Right ventricle myocardium superior (tissue), 1 donor: ENCODE measurements at places on chromosomes 12 and 14.

DNA sequence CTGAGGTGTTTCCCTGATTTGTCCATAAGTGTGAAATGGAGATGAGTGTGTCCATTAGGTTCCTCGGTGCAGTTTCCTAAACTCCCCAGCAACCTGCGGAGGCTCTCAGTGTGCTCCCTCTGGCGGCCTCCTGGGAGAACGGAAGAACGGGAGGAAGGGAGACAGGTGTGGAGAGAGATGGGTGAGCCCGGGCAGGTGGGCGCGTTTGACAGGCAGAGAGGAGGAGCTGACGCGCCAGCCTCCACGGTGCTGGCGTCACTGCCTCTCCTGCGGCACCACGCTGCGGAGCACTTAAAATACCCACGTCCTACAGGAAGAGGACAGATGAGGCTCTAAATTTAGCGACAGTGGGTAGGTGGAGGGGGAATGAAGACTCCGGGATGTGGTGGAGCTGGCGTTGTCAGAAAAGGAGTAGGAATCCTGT lies 26.8 kb upstream of the PEX5 start:
- DNase-seq: no peak

- no peak for DNase-seq
Measured at GRCh38 chr12:105047308-105047707, 37.0 kb downstream of the ALDH1L2 start.

- DNase-seq: no peak
Measured at GRCh38 chr14:100345711-100346110, 22.6 kb downstream of the SLC25A47 start.

- no peak for DNase-seq
Measured at GRCh38 chr12:46749322-46749721, 76.5 kb downstream of the SLC38A4 start.

DNA sequence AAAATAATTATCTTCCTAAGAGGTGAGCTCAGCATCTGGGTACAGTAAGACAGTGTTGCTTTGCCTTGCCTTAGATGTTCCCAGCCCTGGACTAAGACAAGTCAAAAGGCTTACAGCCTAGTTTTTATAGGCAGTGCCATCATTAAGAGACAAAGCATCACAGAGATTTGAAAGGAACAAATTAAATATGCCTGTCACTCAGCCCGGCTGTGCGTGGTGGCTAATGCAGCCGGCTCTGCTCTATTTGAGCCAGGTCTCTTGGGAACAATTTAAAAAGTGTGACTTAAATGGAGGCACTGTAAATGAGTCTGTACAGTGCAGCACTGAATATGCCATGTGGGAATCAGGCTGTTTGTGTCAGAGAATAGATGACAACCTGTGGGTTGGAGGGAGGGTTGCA lies 1687.4 kb upstream of the FLRT2 start:
- no peak for DNase-seq

- peak; percentile 42 for DNase-seq
Measured at GRCh38 chr14:106694638-106695393, 1168.4 kb downstream of the TMEM121 start.

DNA sequence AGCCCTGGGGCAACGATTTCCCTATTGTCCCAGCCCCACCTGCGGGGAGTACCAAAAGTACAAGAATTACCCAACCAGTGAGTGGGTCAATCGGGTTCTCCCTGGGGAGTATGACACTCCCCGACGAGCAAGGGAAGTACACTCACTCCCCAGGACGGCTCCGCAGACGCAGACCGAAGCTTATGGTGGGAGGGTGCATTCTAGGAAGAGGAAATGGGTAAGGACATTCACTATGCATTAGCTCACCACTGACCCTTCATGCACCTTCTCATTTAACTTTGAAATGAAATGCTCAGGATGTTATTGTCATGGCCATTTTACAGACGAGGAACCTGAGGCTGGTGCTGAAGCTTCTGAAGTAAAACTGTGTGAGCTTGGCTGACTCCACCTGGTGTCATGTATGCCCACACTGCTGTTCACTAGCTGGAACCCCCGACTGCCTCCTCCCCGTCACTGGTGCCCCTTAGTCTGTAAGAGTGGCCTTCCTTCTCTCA lies 45.8 kb upstream of the TMED10 start:
- peak; percentile 50 for DNase-seq

DNA sequence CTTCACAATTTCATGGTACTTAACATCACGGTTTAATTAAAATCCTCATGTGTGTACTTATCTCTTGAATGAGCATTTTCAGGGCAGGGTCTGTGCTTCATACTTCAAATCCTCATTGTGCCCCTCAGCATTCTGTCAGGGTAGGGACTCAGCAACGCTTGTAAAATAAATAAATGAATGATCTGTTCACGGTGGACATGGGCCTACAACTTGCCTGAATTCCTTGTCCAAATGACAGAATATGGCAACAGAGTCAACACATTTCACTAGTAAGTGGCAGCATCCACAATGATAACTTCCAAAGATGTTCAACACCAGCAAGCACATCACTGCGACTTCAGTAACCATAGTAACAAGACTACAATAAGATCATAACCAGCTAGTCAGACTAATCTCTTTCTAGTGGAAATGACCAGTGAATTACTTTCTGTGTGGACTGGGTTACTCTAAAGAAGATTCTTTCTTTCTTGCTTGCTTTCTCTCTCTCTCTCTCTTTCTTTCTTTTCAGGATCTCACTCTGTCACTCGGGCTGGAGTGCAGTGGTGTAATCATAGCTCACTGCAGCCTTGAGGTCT lies 14.5 kb upstream of the GNPTAB start:
- DNase-seq: no peak

GRCh38 chr12:101969-102878 lies 35.7 kb downstream of the IQSEC3 start:
- DNase-seq: no peak
